ELR (cell line): ENCODE measurements at places on chromosomes 4 and X.
A peak's percentile ranks its signal among the peaks of the same experiment; 100 is the strongest.

- no peak for DNase-seq
Measured at GRCh38 chr4:88870428-88870827, 172.8 kb upstream of the NAP1L5 start.

DNA sequence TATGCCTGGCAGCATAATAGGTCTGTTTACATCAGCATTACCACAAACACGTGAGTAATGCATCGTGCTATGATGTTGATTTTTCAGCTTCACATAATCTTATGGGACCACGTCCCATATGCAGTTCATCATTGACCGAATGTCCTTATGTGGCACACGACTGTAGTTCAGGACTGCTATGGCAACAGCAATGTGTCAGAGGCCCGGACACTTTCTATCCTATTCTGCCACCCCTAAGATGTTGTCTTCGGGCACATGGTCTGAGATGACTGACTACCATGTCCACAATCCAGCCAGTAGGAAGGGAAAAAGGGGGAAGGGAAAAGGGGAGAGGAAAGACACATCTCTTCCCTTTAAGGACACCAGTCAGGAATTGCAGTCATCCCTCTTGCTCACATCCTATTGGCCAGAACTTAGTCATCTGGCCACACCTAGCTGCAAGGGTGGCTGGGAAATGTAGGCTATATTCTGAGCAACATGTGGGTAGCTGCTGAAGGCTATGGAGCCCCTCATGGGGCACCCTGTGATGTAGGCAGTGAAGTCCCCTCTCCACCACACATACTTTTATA lies 196.0 kb upstream of the RBPJ start:
- peak; percentile 60 for DNase-seq

- no peak for DNase-seq
Measured at GRCh38 chr4:1367230-1367935, 20.4 kb downstream of the UVSSA start.

- peak; percentile 86 for DNase-seq
Measured at GRCh38 chr4:76758290-76758882, 139.6 kb downstream of the SOWAHB start.

DNA sequence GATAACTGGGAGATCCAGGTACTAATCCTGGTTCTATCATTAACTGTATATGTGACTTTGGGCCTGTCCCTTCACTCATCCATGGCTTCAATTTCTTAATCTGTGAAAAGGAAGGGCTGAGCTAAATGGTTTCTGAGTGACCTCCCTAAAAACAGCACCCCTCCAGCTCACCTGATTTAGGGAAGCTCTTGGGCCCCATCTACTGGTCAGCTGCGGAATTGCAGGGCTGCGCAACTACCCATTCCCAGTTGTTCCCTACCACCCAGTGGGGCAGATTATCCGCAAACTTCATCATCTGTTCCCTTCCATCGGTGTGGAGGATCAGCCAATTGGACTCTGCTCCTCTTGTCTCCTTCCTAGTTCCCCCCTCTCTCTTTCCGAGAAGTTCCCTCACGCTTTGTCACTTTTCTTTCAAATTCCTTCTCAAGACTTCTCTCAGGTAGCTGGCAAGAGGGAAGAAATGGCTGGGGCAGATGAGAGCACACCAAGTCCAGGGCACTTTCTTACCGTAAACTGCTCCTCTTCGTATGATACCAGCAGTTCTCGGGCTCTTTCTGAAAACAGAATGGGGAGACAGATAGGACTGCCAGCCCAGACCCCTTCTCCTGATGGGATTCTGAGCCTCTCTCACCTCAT lies 5.8 kb downstream of the LAS1L start:
- DNase-seq, result peak; percentile 40

- DNase-seq, result no peak
Measured at GRCh38 chr4:28354880-28355656, 1494.4 kb downstream of the STIM2 start.

DNA sequence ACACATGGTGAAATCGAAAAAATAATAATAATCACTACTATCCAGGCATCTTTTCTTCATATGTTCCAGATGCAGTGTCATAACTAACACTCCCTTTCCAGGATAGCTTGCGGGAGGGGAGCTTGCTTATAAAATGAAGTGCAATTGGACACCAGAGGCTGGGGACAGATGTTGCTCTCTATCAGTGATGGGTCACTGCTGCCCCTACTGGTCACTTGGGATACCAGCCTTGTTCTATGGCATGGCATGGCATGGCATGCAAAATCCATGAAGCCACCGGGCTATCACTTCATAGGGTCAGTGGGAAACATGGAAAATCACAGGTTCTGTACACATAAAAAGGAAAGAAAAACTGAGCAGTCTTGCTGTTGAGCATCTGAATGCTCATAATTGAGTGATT lies 168.1 kb downstream of the GLRA2 start:
- DNase-seq, result peak; percentile 39

DNA sequence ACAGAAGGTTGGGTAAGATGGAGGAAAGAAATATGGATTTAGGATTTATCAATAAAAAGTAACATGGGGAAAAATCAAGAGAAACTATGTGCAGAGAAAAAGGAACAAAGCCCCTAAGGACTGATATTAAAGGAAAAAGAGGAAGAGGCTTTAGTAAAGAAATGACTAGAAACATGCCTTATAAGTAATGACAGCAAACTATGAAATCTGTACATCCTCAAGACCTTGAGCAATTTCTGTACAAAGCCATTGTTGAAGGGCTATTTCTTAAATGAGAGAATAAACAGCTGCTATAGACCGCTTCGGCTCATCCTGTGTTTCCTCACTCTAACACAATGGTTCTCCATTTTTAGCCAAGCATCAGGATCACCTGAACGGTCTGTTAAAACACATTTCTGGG lies 180.3 kb upstream of the ATOH1 start:
- no peak for DNase-seq
